HT1080 (cell line): ENCODE measurements at places on chromosomes 11 and 22. TPM values are rescaled to one million over a fixed set of nuclear protein-coding genes. Genes with fewer than 3 reads are reported as not detected.

The PIK3C2A gene
- total RNA-seq: 12.0 and 13.6 TPM in 2 replicates

The UPK2 gene
- total RNA-seq: not detected in 2 replicates

The OR8H1 gene
- not detected in 2 replicates for total RNA-seq

The NAV2 gene
- total RNA-seq: 1.9 and 2.2 TPM in 2 replicates

The MACROD1 gene
- total RNA-seq: 19.9 and 22.5 TPM in 2 replicates

The LRRC56 gene
- not detected in 2 replicates for total RNA-seq

The SLC22A12 gene
- not detected in 2 replicates for total RNA-seq

The CHKB gene
- 17.8 and 22.3 TPM in 2 replicates for total RNA-seq

The RIBC2 gene
- total RNA-seq: 1.1 and 1.2 TPM in 2 replicates

The CLCF1 gene
- 7.5 and 9.3 TPM in 2 replicates for total RNA-seq
